CD4-positive, alpha-beta T cell (primary cell): ENCODE measurements at places on chromosomes 7 and 10. TPM values are rescaled to one million over a fixed set of nuclear protein-coding genes. Genes with fewer than 3 reads are reported as not detected.

DNA sequence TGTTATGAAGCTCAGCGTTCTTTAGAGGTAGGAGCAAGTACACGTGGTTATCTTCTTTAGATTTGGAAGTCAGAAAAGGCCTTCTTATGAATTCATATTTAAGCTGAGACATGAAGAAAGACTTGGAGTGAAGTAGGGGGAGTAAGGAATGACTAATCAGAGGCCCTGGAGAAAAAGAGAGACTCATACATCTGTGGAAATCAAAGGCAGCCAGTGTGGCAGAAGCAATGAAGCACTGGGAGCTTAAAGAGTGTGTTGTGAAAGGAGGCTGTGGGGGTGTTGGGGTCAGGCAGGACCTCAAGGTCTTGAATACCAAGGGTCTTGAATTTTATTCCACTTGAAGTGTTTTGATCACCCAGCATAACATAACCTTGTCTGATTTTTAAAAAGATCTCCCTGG lies 35.7 kb upstream of the FGL2 start:
- H3K27ac ChIP-seq, result no peak overlapping the region
- no peaks in the 10 kb centered on the region for H3K27me3 ChIP-seq
- DNase-seq, result no peak
- no peak overlapping the region for H3K4me3 ChIP-seq
- peaks cover 8% of the 10 kb centered on the region for H3K4me1 ChIP-seq

GRCh38 chr10:14477408-14477710 lies 146.6 kb upstream of the FRMD4A start:
- DNase-seq, result no peak
- H3K4me3 ChIP-seq, result no peak overlapping the region
- H3K4me1 ChIP-seq, result no peaks in the 10 kb centered on the region
- peaks cover 6% of the 10 kb centered on the region for H3K27me3 ChIP-seq

DNA sequence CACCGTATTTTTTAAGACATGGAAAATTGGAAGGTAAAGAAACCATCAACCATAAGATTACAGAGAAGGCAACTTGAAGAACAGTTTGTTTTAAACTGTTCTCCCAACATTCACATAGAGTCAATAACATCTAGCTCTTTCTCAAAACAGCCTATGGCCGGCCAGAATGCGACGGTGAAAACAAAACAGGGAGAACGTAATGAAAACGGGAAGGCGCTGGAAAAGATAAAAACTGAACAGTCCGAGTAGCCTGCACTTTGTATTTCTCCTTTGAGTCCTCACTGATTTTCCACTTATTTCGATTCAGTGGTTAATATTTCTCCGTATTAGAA lies 637 bp downstream of the MICU1 start:
- peaks cover 16% of the 10 kb centered on the region for H3K4me1 ChIP-seq
- H3K27ac ChIP-seq, result no peak overlapping the region
- no peaks in the 10 kb centered on the region for H3K36me3 ChIP-seq
- peak overlapping the region; percentile 92 for H3K4me3 ChIP-seq
- no peak for DNase-seq

The MIOS gene
- 30.8 TPM for total RNA-seq

GRCh38 chr7:8594115-8594514 lies 160.7 kb downstream of the NXPH1 start:
- no peaks in the 10 kb centered on the region for H3K36me3 ChIP-seq
- no peaks in the 10 kb centered on the region for H3K4me1 ChIP-seq
- H3K27me3 ChIP-seq, result no peaks in the 10 kb centered on the region
- no peak overlapping the region for H3K4me3 ChIP-seq
- no peak overlapping the region for H3K27ac ChIP-seq
- no peak for DNase-seq

DNA sequence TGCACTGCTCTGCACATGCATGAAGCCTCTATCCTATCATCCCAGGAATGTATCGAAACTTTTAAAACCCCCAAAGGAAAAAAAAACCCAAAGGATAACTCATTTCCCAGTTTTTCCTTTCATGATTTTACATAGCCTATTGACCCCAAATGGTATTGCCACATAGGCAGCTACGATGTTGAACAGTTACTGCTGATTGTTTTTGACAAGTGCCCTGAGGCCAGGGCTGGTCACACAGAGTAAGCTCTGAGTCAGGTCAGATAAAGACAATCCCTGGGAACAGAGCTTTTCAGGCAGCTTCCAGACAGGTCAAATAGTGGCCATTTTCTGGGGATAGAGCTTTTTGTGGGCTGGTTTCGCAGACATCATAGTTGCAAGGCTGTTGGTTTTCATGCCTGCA lies 52.1 kb downstream of the MYL10 start:
- peaks cover 6% of the 10 kb centered on the region for H3K27me3 ChIP-seq
- no peaks in the 10 kb centered on the region for H3K4me1 ChIP-seq
- DNase-seq, result no peak
- no peak overlapping the region for H3K27ac ChIP-seq
- H3K4me3 ChIP-seq, result no peak overlapping the region

DNA sequence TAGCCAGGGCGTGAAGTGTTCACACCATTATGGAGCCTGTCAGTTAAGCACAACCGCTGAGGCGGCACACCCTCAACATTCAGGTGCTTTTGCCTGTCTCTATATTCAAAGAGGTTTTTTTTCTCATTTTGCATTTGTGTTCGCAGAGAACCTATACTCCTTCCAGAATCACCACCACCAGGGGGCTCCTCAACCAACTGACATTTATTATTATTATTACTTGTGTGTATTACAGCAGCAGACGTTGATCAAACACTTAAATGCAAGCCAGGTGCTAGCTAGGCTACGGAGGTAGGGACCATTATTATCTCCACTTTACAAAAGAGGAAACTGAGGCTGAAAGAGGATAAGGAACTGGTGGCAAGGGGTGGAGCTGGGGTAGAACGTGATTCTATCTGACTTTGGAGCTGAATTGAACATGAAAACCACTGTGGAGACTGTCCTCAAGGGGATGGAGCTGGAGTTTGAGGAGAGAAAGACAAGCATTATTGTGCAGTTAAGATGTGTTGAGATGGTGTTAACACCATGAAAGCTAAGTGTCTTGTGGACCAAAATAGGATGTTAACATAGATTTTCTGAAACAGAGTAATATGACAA lies 133.8 kb upstream of the PLXNA4 start:
- H3K27ac ChIP-seq, result no peak overlapping the region

- H3K4me3 ChIP-seq, result no peak overlapping the region
- no peak for DNase-seq
- H3K27ac ChIP-seq, result no peak overlapping the region
- no peaks in the 10 kb centered on the region for H3K27me3 ChIP-seq
- H3K4me1 ChIP-seq, result peaks cover 15% of the 10 kb centered on the region
Measured at GRCh38 chr10:124944982-124945381, 3.1 kb downstream of the ZRANB1 start.

DNA sequence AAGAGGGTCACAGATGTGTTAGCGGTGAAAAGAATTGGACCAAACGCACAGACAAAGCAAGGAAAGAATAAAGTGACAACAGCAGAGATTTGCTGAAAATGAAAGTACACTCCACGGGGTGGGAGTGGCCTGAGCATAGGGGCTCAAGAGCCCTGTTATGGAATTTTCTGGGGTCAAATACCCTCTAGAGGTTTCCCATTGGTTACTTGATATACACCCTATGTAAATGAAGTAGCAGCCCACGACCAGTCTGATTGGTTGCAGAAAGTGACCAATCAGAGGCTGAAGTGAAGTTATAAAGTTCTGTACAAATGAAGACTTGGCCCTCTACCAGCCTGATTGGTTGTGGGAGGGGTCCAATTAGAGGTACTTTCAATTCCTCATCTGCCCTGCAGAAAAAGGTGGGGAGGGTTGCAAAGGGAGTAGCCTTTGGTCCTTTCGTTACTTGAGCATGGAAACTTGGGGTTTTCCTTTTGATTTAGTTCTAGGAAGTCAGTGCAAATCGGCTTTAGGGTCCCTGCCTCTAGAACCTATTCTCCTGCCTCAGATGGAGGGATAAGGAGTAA lies 125.6 kb upstream of the PRPS1L1 start:
- H3K4me3 ChIP-seq, result no peak overlapping the region
- peaks cover 3% of the 10 kb centered on the region for H3K27me3 ChIP-seq
- no peaks in the 10 kb centered on the region for H3K36me3 ChIP-seq
- no peak for DNase-seq
- H3K27ac ChIP-seq, result no peak overlapping the region

DNA sequence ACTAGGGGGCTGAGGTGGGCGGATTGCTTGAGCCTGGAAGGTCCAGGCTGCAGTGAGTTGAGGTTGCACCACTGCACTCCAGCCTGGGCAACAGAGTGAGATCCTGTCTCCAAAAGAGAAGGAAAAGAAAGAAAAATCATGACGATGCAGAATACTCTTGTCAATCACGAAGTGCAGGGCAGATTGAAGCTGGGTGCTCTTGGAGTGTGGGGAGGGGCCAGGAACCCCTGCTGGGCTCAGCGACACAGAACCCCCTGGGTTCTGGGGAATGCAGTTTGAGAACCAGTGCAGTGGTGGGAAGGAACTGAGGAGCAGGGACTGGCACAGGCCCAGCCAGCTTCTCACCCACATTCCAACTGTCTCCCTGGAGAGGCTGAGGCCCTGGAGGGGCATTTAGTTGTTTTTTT lies 10.8 kb upstream of the INTS1 start:
- H3K27me3 ChIP-seq, result no peaks in the 10 kb centered on the region
- DNase-seq, result no peak
- H3K4me3 ChIP-seq, result no peak overlapping the region
- peaks cover 32% of the 10 kb centered on the region for H3K4me1 ChIP-seq
- H3K27ac ChIP-seq, result no peak overlapping the region
- H3K36me3 ChIP-seq, result no peaks in the 10 kb centered on the region

DNA sequence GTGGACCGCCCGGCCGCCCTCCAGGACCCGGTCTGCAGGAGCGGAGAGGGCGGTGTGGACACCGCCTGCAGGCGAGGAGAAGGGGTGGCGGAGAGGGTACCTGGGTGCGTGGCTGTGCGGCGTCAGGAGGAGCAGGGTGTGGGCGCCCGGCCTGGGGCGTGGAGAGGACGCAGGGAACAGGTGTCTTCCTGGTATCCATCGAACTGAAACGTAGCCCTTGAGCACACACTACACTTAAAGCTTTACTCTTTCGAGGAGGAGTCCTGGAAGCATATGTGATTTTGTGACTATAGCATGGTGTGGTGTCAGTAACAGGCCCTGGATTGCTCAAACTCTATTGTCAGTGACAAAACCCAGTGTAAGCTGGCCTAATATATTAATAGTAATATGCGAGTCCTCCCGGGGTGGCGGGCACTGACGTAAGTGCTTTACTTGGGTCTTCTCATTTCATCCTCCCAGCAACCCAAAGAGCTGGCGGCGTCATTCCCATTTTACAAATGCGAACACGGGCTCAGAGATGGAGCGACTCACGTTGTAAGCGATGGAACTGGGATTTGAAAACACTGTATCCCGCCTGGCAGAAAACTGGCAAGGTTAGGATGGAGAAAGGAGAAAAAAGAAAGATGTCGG lies 508 bp upstream of the TECPR1 start:
- H3K27ac ChIP-seq, result peak overlapping the region; percentile 85
- peaks cover 18% of the 10 kb centered on the region for H3K36me3 ChIP-seq
- peaks cover 59% of the 10 kb centered on the region for H3K4me1 ChIP-seq
- H3K27me3 ChIP-seq, result no peaks in the 10 kb centered on the region

The PTPN20 gene
- total RNA-seq, result 2.2 TPM

- peaks cover 13% of the 10 kb centered on the region for H3K4me1 ChIP-seq
- H3K36me3 ChIP-seq, result peaks cover 61% of the 10 kb centered on the region
- no peak overlapping the region for H3K4me3 ChIP-seq
- no peak overlapping the region for H3K27ac ChIP-seq
- no peaks in the 10 kb centered on the region for H3K27me3 ChIP-seq
Measured at GRCh38 chr7:6643915-6644625, 7.0 kb downstream of the ZNF316 start.

DNA sequence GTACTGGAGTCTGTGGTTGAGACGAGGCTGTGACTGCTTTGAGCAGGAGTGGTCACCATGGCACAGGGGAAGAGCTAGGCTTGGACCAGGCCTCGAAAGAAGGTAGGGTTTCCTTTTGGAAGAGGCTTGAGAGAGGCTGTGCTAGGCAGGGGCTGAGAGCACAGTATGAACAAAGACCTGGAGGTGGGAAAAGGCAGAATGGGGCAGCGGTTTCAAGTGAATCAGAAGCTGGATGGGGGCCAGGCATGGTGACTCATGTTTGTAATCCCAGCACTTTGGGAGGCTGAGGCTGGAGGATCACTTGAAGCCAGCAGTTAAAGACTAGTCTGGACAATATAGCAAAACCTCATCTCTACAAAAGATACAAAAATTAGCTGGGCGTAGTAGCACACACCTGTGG lies 65.9 kb downstream of the CLIP2 start:
- DNase-seq, result no peak
- no peak overlapping the region for H3K4me3 ChIP-seq
- no peaks in the 10 kb centered on the region for H3K4me1 ChIP-seq
- no peaks in the 10 kb centered on the region for H3K27me3 ChIP-seq
- H3K27ac ChIP-seq, result no peak overlapping the region
- H3K36me3 ChIP-seq, result no peaks in the 10 kb centered on the region

- no peak overlapping the region for H3K27ac ChIP-seq
- no peaks in the 10 kb centered on the region for H3K36me3 ChIP-seq
- peaks cover 3% of the 10 kb centered on the region for H3K27me3 ChIP-seq
- peaks cover 9% of the 10 kb centered on the region for H3K4me1 ChIP-seq
- no peak for DNase-seq
- no peak overlapping the region for H3K4me3 ChIP-seq
Measured at GRCh38 chr7:159114981-159115380, 29.7 kb downstream of the VIPR2 start.

The INHBA gene
- total RNA-seq, result not detected

GRCh38 chr10:102245932-102246251 lies 560 bp downstream of the GBF1 start:
- peak overlapping the region; percentile 74 for H3K4me3 ChIP-seq
- H3K27ac ChIP-seq, result peak overlapping the region; percentile 88
- H3K4me1 ChIP-seq, result peaks cover 57% of the 10 kb centered on the region
- H3K27me3 ChIP-seq, result peaks cover 14% of the 10 kb centered on the region
- H3K36me3 ChIP-seq, result peaks cover 16% of the 10 kb centered on the region
- DNase-seq, result no peak

DNA sequence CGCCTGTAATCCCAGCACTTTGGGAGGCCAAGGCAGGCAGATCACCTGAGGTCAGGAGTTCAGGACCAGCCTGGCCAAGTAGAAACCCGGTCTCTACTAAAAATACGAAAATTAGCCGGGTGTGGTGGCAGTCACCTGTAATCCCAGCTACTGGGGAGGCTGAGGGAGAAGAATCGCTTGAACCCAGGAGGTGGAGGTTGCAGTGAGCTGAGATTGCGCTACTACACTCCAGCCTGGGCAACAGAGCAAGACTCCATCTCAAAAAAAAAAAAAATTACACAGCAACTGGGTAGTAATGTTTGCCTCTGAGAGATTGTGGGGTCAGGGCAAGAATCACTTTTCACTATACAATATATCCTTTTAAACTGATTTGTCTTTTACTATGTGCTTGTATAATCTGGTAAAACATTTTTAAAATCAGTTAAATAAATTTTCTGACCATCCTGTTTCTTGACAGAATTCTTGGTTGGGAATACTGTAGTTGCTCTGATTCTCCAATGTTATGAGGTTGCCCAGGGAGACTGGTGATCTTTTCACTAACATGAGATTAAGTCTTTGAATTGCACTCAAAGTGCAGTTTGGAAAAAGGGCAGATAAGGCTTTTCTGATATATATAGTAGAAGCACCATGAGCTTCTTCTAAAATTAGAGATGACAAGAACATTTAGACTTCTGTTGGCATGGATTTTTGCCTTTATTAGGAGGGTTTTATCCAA lies 1.5 kb downstream of the ENTPD7 start:
- H3K27ac ChIP-seq, result no peak overlapping the region
- no peaks in the 10 kb centered on the region for H3K36me3 ChIP-seq
- no peak for DNase-seq
- H3K27me3 ChIP-seq, result no peaks in the 10 kb centered on the region
- no peak overlapping the region for H3K4me3 ChIP-seq

The MALRD1 gene
- total RNA-seq, result not detected
